ENCODE measurements at places on chromosomes 13 and 19.
A peak's percentile ranks its signal among the peaks of the same experiment; 100 is the strongest.

DNA sequence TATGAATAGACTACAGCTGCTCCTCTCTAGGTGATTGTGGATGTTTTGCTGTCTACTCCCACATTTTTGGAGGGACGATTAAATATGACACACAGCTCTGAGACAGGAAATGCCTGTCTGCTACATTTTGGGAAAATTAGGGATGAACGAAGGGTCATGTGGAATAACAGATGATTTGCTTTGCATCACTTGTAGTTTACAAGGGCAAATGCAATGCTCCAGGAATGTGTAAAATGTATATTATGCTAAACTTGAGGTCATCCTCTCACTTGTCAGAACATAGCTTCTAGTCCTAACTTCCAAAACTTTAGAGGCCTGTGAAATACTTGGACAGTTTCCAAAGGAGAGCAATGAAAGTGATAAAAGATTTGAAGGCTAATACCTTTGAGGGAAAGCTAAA is 284.2 kb upstream of the DACH1 start:
- no peak for DNase-seq

DNA sequence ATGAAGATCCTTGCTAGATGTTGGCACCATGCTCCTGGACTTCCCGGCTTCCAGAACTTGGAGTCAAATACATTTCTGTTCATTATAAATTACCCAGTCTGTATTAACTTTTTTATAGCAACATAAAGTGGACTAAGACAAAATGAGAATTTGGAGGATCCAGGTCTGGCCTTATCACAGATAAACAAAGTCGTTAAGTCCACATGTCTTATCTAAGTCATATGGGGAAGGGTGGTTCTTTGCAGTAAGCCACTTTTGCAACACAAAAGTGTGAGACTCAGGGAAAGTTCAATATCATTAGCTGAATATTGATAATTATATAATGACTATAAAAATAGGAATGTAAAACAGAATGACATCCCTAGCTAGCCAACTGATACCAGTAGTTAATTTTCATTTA is 91.6 kb upstream of the SIAH3 start:
- DNase-seq = no peak

GRCh38 chr13:110853235-110853721 is 61.6 kb downstream of the ANKRD10 start:
- DNase-seq = no peak

GRCh38 chr13:85503797-85504196 is 295.4 kb downstream of the SLITRK6 start:
- DNase-seq = no peak

GRCh38 chr13:98994896-98995295 is 17.0 kb upstream of the DOCK9 start:
- peak; percentile 59 for DNase-seq

- no peak for DNase-seq
Observed at GRCh38 chr13:21227917-21228316, 51.5 kb downstream of the MRPL57 start.

DNA sequence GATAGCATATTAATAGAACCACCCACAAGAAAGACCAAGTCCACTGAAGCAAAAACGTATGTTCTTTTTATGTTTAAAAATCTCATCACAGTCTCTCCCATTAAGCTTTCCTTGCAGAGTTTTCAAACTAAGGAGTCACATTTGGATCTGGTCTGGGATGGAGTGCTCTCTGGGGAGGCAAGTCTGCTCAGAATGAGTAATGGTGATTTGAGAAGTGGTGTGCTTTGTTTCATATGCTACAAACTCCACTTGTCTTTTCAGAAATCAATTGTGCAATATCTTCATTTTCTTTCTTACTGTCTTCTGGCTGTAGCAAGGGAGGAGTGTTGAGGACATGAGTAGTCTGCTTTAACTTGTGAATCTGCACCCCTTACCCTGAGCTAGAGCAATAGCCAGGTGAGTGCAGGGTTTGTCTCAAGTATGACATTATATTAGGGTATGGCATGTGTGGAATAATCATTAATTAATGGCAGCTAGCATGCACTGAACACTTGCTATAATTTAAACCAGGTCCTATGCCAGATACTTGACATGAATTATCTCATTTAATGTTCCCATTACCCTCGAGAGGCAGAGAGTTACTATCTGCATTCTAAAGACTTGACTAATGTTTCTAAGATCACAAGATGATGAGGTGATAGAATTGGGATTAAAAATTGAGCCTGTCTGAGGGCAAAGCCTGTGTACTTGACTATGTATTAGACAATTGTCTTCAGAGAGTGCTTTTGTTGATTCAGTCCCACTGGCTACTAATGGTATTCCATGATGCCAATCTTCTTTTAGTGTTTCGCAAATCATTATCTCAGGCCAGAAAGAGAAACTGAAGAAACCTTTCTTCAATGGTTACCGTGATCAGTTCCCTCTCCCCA is 171.8 kb downstream of the GPC6 start:
- no peak for DNase-seq

DNA sequence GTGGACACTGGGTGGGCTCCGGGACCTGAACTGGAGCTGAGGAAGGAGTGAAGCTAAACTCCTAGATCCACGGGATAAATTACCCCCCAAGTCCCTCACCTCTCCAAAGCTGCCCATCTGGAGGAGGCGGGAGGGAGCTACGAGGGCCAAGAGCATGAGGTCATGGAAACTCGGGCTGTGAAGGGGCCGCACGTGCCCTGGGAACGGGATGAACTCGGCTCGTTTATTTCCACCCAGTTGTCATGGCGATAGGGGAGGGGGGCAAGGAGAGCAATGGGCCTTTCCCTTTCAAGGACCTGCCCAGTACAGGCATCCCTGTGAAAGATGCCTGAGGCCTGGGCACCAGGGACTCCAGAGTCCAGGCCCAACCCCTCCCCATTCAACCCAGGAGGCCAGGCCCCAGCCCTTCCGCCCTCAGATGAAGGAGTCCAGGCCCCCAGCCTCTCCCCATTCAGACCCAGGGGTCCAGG is 3.8 kb downstream of the PPP1R12C start:
- no peak for DNase-seq
